ENCODE measurements at places on chromosomes 7 and 10.

GRCh38 chr7:99824091-99824490 is 3.7 kb upstream of the CYP3A43 start:
- no peak for DNase-seq

GRCh38 chr7:144391823-144392255 is 11.7 kb downstream of the NOBOX start:
- DNase-seq = no peak

DNA sequence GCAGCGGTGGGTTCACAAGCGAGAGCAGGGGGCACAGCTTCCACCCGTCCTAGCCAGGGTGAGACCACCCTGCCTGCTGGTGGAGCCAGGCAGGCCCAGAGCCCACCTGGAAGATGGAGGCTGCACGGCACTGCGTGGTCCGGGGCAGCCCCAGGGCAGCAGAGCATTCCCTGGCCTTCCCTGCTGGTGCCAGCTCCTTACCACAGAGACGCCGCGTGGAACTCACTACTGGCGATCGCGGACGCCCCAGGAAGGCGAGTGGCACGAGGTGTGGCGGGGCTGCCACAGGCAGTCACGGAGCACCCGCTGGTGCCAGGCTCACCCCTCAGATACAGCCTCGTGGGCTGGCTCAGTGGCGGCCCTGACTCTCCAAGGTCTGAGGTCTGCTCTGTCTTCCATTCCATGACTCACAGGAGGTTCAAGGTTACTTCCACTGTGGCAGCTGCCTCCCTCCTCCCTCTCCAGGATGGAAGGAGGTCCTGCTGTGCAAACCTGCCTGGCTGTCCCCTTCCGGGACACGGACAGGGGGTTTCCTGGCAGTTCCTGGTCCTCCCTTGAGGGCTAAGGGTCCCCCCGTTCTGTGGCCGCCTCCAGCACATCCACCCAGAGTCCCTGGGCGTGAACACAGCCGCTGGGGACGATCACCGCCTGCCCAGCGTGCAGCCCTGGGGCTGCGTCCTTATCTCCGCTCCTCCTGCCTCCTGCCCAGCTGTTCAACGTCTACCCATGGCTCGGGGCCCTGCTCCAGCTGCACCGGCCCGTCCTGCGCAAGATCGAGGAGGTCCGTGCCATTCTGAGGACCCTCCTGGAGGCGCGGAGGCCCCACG is 3.1 kb downstream of the CYP2W1 start:
- no peak for DNase-seq

DNA sequence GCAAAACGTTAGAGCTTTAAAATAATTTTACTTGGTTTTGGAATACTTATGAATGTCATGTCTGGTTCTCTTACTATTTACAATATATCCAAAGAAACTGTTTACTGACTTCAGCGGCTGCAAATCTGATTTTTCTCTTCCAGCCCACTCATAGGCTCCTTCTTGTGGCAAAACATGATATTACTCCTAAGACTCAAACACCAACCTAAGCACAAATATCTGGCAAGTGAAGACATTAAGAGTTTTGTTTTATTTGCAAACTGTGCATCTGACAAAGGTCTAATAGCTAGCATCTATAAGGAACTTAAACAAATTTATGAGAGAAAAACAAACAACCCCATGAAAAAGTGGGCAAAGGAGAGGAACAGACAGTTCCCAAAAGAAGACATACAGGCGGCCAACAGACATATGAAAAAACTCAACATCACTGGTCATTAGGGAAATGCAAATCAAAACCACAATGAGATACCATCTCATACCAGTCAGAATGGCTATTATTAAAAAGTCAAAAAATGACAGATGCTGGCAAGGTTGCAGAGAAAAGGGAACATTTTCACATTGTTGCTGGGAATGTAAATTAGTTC is 20.3 kb upstream of the GJC3 start:
- no peak for DNase-seq

- peak; percentile 46 for DNase-seq
Measured at GRCh38 chr10:102231357-102232318, 5.5 kb downstream of the ELOVL3 start.

- DNase-seq = no peak
Measured at GRCh38 chr7:102273749-102274712, 12.6 kb upstream of the SH2B2 start.

DNA sequence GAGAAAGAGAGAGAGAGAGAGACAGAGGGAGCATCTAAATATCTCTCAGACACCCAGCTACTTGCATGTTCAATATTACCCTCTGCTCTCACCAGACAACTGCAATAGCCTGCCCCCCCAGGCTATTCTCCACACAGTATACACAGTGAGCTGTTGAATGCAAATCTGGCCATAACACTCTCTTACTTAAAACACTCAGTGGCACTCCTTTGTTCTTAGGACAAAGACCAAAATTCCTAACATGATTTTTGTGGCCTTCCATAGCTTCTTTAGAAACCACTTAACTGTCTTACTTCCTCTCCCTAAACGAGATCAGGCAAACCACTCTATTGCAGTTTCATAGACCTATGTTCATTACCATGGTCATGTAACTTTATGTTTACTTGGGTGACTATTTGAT is 903.6 kb upstream of the AUTS2 start:
- DNase-seq = no peak

- DNase-seq = no peak
Measured at GRCh38 chr7:150329331-150330120, 6.2 kb upstream of the ACTR3C start.

- no peak for DNase-seq
Measured at GRCh38 chr7:30931161-30931928, 19.7 kb downstream of the AQP1 start.

DNA sequence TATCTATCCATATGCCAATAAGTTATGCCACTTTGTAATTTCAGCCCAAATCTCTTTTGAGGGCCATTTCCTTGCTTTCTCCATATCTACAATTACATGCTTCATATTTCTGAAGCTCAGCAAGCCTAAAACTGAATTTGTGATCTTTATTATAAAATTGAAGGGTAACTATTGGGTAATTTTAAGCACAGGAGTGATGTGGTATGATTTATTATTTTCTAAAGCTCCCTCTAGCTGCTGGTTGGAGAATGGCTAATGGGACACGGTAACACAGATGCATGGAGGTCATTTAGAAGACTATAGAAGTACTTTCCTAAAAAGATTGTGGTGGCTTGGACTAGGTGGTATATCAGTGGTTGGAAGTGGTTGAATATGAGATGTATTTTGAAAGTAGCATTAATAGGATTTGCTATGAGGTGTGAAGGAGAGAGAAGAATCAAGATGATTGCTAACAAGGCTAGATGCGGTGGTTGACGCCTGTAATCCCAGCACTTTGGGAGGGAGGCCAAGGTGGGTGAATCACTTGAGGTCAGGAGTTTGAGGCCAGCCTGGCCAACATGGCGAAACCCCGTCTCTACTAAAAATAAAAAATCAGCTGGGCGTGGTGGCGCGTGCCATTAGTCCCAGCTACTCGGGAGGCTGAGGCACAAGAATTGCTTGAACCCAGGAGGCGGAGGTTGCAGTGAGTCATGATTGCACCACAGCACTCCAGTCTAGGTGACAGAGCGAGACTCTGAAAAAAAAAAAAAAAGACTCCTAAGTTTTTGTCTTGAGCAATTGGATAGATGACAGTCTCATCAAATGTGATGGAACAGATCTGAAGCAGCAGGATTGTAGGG is 13.9 kb downstream of the KLHDC10 start:
- DNase-seq = no peak

GRCh38 chr7:71377062-71377461 is 245.1 kb downstream of the GALNT17 start:
- DNase-seq = no peak
